ENCODE measurements at places on chromosomes 2 and 18. TPM values are rescaled to one million over a fixed set of nuclear protein-coding genes. Genes with fewer than 3 reads are reported as not detected.

- no peak within 1 kb of the TSS for H3K27ac ChIP-seq
- H3K4me1 ChIP-seq = peaks cover 11% of the 10 kb centered on the region
- H3K36me3 ChIP-seq = no peaks in the 10 kb centered on the region
- peaks cover 42% of the 10 kb centered on the region for H3K27me3 ChIP-seq
Measured at GRCh38 chr2:238158509-238159070, at the start of gene ERFE. TSS of gene ERFE (plus strand) at chr2:238158970. CDS start at chr2:238159008, 38 bp downstream.

The REG3A gene
- not detected for total RNA-seq

The DUSP11 gene
- 16.8 TPM for total RNA-seq

The PLEK gene
- total RNA-seq = 0.37 TPM

The TFPI gene
- 10.2 TPM for total RNA-seq

All from WTC11 (cell line).